ENCODE measurements at places on chromosomes 1 and 21.

DNA sequence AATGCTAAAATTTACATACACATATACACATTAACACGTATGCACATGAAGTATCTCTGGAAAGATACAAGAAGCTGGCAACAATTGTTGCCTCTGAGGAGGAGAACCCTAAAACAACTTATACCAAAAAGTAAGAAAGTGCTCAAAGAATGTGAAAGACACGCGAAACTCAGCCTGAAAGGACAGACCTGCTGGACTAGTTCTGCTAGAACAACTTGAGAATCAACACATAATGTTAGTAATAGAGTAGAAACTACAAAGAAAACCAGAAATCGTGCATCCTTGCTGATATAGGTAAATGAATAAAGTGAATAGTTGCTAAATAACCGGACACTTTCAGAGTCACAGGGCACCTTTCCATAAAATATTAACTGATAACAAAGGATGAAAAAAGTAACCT is 242.5 kb downstream of the RERE start:
- no peak for DNase-seq

GRCh38 chr1:12370333-12370975 is 140.6 kb downstream of the VPS13D start:
- no peak for DNase-seq

- DNase-seq, result no peak
These were observed 2.4 kb upstream of the PPOX start for GRCh38 chr1:161163793-161164192.

DNA sequence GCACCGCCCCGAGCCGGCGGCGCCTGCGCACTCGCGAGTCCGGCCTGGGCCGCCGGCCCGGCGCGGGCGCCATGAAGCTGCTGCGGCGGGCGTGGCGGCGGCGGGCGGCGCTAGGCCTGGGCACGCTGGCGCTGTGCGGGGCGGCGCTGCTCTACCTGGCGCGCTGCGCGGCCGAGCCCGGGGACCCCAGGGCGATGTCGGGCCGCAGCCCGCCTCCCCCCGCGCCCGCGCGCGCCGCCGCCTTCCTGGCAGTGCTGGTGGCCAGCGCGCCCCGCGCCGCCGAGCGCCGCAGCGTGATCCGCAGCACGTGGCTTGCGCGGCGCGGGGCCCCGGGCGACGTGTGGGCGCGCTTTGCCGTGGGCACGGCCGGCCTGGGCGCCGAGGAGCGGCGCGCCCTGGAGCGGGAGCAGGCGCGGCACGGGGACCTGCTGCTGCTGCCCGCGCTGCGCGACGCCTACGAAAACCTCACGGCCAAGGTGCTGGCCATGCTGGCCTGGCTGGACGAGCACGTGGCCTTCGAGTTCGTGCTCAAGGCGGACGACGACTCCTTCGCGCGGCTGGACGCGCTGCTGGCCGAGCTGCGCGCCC is at the start of gene B3GALT6:
TSS of gene B3GALT6 (plus strand) at position 30 of the 588 bp plus-strand sequence. CDS start at position 72, 42 bp downstream.
- DNase-seq, result no peak

- DNase-seq, result no peak
These were observed 75.9 kb downstream of the CAMTA1 start for GRCh38 chr1:6861075-6861724.

DNA sequence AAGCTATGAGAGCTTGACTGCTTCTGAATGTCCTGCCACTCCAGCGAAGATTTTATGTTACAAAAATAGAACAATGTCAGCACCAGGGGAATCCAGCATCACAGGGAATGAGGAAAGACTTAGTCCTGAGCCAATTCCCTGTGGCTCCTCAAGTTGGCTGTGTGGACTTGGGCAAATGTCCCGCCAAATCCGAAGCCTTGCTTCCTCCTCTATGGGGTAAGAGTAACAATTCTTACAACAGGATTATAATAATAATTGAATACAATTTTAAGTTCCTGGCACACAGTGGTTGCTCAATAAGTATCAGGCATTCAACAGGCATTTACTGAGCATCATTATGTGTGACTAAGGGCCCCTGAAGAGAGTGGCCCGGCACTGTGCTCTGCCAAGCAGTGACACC is 44.4 kb downstream of the STPG1 start:
- DNase-seq, result no peak

DNA sequence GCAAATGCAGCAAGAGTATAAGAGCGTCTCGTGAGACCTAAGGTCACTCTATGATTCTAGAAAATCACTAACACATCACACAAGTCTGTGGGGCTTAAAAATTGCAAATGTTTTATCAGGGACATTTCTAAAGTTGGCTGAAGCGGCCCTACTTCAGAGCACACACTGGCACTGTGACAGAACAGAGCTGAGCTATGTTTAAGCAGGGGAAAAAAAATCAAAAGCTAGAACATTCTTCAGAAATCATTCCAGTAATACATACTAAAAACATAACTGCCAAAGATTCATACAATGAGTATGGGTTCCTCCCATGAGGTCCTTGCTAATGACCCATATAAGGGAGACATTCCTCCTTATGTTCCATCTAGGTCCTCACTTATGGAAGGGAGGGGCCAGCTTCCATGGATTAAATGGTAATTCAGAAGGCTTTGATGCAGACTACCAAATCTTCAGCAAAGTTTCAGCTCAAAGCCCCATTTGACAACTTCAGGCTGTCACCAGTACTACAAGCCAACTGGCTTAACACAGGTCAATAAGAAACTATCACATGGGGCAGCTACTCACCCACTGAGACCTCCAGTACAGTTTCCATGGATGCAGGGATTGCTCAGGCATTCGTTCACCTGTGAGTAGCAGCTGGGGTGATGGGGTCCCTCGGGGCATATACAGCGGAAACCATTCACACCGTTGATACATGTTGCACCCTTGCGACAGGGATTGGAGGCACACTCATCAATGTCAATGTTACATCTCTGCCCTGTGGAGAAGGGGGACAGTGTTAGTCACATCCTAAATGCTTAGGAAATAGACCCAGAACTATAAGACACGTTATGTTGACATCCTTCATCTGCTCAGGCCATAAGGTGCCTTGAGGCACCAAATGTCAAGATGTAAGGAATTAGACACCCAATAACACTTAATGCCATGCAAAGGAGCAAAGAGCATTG is 58.4 kb upstream of the ADAM30 start:
- DNase-seq, result no peak

DNA sequence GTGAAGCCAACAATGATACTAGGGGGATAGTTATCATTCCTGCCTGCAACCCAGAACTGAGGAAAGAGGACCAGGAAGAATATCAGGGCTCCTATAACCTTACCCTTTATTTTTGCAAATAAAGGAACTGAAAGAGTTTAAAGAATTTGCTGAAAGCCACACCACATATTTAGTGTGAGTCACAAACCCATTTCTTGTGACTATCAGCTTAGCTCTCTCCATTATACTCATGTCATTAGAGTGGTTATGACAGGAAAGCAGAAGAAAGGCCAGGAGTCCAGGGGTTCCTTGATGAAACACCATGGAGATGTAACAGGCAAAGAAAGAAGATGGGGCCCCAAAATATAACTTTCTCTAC is 141.1 kb upstream of the SAMSN1 start:
- DNase-seq, result no peak

DNA sequence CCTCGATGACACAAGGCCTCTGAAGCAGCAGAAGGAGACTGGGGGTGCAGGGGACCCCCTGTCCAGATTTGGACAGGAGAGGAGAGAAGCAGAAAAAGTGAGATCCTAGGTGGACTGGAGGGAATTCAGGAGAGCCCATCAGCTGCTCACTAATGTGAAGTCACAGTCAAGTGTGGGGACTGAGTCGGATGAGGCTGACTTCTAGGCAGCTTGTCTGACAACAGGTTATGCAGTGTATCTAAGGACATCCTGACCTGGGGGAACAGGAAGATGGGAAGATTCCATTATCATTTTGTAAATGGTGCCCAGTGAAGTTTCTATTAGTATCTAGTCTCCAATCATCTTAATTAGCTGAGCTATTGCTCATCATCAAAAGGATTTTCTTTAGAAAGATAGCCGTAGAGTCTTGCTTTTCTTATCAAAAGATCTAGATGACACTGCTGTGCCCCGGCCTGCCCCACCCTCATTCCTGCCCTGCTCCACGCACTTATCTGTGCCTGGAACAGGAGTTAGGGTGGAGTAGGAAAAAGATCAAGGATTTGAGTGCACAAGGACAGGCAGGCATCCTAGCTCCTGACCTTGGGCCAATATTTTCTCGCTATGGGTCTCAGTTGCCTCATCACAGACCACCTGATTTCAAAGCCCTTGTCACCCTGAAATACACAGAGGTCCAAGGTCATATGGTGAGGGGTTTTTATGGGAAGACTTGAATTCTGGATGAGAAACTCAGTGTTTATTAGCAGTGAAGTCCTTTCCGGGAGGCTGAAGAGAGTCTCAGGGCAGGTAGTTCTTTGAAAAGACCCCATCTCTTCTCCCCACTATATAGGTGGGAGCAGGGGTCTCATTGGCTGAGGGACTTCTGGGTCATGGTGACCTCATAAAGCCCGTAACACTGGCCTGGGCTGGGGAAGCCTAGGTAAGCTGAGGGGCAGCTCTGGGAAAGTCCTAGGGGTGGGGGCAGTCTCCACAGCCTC is at the start of gene MROH7:
TSS of gene MROH7 (plus strand) at position 924 of the 974 bp plus-strand sequence. CDS start 11,141 bp downstream, outside the sequence.
- DNase-seq, result no peak

DNA sequence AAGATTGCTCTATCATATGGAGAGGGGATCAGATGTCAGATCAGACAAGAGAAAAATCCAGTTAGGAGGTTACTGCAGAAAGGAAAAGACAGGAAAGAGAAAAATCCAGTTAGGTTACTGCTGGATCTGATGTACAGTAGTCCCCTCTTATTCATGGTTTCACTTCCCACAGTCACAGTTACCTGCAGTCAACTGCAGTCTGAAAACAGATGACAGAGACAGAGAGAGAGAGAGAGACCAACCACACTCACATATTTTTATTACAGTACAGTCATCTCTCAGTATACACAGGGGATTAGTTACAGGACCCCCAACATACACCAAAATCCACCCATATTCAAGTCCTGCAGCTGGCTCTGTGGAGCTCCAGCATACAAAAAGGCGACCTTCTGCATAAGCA is 29.3 kb downstream of the NUP133 start:
- DNase-seq, result no peak

All from activated gamma-delta T cell (primary cell).